ENCODE measurements at places on chromosomes 2 and 18.

DNA sequence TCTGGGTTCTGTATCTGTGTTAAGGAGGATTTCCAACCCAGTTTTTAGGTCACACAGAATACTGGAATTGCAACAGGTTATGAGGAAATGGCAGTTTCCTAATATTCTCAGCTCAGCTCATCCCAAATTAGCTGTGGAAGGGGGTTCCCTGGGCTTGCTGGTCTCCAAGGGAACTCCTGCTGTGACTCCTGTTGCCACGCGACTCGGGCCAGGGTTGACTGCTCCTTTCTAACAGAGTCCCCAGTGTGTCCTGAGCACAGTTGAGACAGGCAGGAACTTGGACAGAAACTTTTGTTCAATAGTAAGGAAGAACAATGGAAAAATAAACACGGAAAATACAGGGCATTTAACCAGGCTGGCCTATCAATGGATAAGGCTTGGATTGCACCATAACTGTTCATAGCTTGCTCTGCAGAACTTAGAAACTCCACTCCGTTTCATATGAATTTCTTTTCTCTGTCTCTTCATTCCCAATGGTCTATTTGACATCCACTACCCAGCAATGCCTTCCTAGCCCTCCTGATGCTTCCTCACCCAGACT is 3.8 kb upstream of the ROCK2 start:
- DNase-seq = no peak

DNA sequence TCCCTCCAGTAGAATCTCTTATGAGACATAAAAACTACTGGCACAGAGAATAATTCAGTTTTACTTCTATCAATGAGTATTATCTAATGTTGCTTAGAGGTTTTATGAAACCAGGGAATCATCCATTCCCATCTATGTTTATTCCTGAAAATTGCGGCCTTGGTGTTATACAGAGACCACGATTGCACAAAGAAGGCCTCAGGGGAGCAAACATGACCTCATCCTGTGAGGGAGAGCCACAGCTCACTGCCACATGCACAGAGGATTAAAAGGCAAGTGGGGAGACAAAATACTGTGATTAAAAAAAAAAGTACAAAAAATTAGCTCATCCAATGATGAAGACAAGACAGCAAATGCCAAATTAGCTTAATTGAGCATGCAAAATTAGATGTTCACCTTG is 111.8 kb upstream of the SLC35G4 start:
- no peak for DNase-seq

DNA sequence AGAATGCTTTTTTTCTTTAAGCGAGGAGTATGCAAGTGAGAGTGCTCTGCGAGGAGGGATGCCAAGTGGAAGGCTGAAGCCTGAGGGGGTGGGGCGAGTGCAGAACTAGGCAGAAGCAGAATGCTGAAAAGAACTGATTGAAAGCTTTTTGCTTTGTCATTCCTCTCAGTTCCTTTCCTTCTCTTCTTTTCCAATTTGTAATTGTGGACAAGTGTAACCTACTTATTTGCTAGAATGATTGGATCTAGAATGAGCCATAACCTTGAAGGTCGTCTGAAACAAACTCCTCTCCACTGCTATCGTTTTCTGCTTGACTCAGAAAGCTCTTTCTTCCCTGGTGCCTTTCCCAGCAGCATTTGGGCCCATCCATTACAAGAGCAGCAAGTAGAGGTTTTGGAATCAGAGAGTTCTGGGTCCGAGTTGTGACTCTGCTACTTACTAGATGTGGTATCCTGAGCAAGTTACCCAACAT is 115.3 kb downstream of the METTL8 start:
- no peak for DNase-seq

GRCh38 chr2:134796373-134796772 is 42.0 kb upstream of the ACMSD start:
- DNase-seq = no peak
